ENCODE measurements at places on chromosomes 7 and 10. TPM values are rescaled to one million over a fixed set of nuclear protein-coding genes. Genes with fewer than 3 reads are reported as not detected.

DNA sequence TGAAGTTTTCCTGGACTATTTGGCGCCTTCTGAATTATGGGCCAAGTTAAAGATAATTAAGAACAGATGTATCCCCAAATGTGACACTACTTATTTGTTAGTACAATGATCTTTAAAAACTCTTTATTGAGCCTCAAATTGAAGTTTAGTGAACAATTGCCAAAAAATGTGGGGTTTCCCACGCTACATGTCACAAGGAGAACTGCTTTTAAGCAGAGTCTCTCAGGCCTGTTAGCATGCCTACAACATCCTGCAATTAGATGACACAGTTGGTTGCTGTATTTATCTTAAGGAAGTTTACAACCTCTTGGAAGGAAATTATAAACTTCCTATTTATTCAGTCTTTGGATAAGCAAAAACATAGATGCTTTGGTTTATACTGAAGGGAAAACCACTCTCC is 733.0 kb downstream of the TNS3 start:
- no peak for DNase-seq

Gene TAS2R3
- 0.59 TPM for total RNA-seq

Gene CHAT
- total RNA-seq, result not detected

Gene UNCX
- total RNA-seq, result not detected

- no peak for DNase-seq
Observed at GRCh38 chr10:59138052-59138451, 38.4 kb upstream of the PHYHIPL start.

All from H1 (cell line).